CD4-positive, alpha-beta T cell treated with Interferon alpha-2 for 1 hour (primary cell): ENCODE measurements at places on chromosomes 7 and 10.

- no peak for DNase-seq
These were observed 55.8 kb downstream of the CASD1 start for GRCh38 chr7:94565247-94565894.

DNA sequence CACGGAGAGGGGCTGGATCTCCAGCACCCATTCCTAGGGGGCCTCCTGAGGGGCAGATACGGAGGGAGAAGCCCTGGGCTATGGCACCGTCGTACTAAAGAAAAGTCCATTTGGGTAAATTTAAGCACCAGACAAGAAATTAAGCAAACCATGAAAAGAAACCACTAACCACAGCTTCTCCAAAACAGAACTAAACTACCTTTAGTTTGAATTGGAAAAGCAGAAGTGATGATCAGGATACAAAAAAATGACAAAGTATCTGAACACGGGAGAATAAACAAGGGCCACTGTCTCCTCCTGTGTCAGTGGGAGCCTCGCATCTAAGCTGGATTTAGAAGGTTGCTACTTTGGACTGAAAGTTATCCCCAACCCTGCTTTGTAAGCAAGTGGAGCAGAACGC lies 69.1 kb downstream of the DIP2C start:
- DNase-seq: no peak

DNA sequence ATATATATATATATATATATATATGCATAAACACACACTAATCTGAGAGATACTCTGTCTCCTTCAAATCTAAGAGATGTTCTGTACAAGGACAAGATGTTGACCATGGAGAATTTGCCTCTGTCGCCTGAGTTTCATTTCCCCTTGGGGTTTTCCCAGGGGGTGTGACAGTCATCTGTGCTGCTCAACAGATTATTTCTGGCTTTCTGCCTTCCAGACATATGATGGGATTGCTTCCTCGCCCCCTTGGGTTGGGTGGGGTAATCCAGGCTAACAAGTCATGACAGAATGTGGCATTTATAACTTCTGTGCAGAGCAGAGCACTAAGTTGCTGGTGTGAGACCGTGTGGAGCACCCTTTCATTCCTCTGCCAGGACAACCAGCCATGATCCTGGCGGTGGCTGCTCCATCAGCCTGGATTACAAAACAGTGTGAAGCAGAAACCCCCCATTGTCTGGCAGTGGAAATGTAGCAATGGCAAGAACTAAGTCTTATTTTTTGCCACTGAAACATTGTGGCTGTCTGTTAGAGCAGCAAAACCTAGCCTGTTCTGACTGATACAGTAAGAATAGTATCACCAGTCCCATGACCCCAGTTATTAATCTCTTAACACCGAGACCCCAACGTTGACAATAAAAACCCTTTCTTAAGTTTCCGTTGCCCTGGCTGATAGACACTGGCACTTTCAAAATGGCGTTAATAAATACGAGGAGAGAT lies 13.7 kb upstream of the USP6NL start:
- no peak for DNase-seq

DNA sequence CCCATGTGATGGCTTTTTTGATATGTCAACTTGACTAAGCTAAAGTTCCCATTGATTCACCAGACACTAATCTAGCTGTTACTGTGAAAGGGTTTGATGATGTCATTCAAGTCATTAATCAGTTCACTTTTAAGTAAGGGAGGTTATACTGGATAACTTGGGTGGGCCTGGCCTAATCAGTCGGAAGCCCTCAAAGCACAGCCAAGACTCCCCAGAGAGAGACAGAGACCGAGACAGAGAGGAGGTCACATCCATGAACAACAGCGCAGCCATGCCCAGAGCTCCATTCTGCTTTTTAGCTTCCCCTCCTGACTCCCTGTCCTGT lies 103.4 kb downstream of the TRIL start:
- no peak for DNase-seq

DNA sequence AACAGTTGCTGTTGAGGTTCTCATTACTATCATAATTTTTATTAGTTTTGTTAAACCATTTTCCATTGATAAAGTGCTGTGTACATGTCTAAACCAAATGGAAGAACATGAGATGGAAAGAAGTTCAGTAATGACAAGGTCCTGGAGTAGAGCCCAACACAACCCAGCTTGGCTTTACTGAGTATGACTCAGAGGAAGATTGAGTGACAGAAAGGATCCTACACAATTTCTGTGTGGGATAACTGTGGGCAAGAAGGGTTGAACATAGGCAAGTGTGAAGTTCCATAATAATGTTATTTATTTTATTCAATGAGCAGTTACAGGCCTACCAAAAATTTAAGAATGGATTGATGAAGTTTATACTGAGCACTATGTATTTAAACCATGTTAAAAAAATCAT lies 15.9 kb downstream of the PRKG1 start:
- no peak for DNase-seq

DNA sequence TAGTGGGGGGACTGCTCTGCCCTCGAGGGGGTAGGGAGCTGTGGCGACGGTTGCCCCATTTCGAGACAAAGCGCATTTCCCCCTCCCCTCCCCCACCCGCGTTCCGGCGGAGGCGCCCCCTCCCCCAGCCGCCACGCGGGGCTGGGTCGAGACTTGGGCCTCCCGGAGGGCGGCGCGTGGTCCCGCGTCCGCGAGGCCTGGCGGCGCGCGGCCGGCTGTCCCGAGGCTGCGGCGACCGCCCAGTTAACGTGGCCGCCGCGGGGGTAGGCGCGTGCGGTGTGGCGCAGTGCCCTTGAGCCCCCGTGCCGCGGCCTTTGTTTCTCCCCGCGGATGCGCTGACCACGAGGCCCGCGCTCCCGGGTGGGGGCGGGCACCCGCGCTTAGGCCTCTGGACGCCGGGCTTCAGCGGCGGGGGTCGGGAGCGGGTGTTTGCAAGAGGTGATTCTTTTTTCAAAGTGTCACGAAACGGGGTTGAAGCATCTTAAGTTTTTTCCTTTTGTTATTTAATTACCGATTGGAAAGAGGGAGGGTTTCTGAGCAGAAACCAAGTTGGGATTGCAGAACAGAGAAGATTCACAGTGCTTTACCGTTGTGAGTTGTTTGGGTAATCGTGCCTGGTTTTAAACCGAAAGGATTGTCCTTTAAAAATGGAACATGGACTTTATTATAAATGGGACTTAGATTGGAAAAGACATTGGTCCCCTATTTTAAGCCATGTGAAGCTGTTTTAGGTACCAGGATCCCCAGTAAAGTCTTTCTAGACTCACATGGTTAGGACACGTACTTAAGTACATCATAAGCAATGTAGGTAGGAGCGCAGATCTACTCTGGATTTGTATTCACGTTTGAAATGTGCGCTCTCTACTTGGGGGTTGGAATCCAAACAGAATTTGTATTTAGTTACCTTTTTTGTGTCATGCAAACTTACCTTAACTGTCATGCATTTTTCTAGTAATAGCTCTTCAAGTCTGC lies 760 bp downstream of the CBX3 start:
- peak; percentile 48 for DNase-seq

DNA sequence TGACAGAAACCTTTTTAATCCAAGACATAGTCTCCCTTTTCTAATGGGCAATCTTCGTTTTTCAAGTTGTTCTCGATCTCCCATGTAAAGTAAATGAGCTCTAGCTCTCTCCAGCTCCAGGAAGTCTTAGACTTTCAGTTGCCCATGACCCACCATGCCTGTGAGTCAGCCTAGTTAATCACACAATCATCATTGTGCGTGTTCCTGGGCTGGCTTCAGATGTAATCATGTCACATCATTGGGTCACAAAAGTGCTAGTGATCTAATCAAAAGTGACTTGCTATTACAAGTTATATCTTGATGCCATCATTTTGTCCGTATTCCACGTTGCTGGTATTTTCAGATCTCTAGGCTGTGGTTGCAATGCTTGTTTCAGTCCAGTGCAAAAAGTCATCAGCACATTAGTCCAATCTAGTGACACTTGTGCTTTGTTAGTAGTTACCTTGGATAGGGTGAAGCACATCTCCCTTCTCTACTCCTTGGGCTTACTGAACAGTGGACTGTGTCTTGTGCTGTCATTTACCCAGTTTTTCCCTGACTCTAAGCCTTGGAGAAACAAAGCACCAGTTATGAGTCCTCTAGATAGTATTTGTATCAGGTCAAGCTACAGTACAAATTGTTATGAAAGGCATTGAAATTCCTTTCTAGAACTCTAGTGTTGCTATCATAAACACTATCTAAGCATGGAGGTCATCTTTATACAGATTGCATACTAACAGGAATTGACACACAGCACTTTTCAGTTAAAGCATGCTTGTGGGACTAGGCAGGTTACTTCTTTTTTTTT lies 316.6 kb downstream of the GFRA1 start:
- no peak for DNase-seq

DNA sequence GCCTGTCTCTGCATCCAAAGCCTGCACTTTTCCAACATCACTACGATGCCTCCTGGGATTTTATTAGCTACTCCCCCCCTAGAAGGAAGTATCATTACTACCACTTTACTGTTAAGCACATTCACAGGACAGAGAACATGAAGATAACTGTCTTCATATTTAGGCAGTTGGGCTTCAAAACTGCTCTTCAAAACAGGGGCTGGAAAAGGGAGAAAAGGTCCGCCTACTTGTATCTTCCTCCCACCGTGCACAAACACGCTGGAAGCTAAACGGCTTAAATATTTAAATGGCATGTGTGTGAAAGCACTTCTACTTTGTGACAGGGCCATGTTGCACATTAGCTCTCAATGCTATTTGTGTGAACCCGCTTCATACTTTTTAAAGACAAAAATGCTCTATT lies 999 bp downstream of the ITIH5 start:
- DNase-seq: no peak
